ENCODE measurements at places on chromosomes 1 and 21.

DNA sequence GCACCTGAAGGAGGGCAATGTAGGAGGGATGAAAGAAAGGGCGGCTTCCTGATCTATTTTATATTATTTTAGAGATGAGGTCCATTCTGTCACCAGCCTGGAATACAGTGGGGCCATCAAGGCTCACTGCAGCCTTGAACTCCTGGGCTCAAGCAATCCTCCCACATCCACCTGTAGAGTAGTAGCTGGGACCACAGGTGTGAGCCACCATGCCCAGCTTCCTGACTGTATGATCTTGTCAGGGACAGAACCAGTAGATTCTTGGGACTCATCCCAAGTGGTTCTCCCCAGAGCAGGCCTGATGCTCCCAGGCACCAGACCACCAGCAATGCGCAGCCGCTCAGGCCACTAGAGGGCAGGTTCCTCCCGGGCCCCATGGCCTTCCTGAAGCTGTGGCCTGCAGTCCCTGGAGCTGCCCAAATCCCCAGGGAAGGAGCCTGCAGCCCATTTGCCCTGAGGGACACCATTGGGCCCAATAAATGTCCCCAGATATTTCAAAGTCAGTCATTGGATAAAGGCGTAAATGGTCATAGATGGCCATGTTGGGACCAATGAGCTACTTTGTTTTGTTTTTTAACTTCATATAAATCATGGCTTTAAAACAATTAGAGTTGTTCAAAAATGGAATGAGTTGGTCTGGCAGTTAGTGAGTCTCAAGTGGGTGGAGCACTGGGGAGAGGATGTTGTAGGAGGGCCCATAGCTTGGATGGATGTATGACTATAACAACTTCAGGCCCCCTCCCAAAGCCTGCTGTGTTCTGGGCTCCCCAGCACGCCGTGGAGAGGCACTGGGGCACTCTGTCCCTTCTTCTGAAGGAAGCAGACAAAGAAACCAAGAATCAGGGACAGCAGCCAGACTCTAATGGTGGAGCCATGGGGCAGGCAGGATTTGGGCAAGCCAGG, 44.7 kb upstream of the GOLT1A start:
- no peak for DNase-seq

GRCh38 chr1:118388301-118388959, 203.4 kb upstream of the SPAG17 start:
- DNase-seq = no peak

DNA sequence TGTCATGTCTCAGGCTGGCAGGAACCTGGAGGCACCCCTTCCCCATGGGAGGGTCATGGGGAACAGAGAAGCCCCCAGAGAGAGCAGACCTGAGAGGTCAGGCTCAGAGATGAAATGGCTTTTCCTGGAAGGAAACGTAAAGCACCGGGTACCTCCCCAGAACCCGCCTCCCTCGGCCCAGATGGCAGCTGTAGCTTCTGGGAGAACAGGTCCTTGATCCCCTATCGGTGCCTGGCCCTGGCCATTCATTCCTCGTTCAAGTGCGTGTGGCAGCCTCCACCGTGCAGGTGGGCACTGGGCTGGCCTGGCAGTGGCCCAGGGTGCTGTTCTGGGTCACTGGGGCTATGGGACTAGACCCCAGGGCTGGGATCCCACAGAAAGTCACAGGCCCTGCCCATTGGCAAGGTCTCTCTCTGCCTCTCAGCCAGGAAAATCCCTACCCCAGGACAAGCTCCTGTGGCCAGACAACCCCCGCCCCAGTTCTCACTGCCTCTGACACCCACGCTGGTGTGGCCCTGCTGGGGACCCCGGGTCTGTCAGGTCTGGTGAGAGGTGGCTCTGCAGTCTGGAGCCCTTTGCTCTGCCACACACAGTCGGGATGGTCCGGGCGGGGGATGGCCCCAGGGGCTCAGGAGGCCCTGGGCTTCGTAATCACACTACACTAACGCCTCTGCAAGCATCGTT, 183.2 kb upstream of the VAMP3 start:
- no peak for DNase-seq

DNA sequence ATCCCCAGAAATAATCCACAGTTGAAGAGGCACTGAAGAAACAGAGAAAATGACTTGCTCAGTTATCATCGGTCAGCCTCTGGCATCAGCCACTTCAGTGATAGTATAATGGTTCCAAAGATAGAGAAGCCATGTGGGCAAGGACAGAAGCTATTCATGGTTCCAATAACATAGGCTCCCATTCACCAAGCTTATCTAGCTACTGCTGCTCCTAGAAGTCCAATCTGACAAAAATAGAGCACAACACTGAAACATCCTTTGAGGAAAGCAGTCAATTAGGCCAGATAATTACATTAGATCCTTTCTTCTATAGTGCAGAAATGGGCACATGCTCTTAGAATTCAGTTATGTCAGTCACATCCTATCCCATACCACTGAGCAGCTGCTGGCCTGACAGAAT, 33.5 kb upstream of the CRB1 start:
- no peak for DNase-seq

GRCh38 chr1:108777839-108778238, 31.4 kb downstream of the STXBP3 start:
- DNase-seq = no peak

All from stimulated activated CD4-positive, alpha-beta T cell treated with anti-CD3 and anti-CD28 coated beads, TNF-alpha, amount 100 ng/mL, for 1 hour (primary cell).